ENCODE measurements at places on chromosomes 2 and 18. TPM values are rescaled to one million over a fixed set of nuclear protein-coding genes. Genes with fewer than 3 reads are reported as not detected.

DNA sequence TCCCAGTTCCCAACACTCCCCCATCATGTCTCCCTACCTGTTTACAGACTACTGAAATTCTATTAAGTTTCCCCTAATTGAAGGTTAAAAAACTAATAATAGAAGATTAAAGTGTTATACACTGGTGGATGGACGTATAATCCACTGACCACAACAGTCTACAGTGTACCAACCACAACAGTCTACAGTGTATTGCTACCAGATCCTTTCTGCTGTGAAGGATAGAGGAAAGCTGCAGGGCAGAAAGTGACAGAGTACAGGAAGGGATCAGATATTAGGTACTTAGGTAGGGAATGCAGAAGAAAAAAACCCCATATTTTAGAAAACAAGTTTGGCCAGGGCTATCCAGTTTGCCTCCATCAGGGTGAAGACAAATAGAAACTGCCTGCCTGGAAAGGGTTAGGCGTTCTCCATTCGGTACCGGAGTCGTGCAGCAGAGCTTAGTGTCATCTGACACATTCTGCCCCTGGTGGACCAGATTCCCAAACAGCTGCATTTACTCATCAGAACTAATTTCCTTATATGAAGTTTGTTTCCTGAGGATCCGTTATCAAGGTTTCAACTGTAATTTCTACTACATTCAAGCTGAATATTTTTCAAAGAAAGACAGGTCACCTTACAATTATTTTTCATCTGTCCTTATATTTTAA is 49.9 kb downstream of the KLF7 start:
- H3K27ac ChIP-seq = no peak overlapping the region
- H3K4me1 ChIP-seq = peaks cover under 1% of the 10 kb centered on the region
- no peak for DNase-seq
- peaks cover 30% of the 10 kb centered on the region for H3K36me3 ChIP-seq
- no peak overlapping the region for H3K4me3 ChIP-seq

GRCh38 chr2:27363933-27364332 is 6.2 kb downstream of the EIF2B4 start:
- no peak overlapping the region for H3K4me3 ChIP-seq
- no peaks in the 10 kb centered on the region for H3K27me3 ChIP-seq
- H3K36me3 ChIP-seq = peaks cover 35% of the 10 kb centered on the region
- no peak for DNase-seq

DNA sequence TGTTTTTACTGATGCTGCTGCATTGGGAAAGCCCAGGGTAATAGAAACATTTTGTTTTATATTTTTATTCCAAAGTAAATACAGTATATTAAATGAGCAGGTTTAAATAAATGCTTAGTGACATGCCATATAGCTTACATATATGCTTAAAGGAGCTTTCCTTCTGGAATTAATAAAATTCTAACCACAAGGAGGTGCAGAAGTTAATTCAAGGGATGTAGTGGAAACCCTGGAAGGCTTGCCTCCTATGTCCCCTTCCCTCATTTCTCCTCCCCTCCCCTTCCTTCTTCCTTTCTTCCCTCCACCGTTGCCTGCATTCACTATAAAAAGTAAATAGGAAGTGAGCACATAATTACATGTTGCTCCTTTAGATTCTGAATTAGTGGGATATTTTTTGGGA is 96.3 kb downstream of the UBE2E3 start:
- DNase-seq = no peak
- H3K4me3 ChIP-seq = no peak overlapping the region
- peaks cover 13% of the 10 kb centered on the region for H3K4me1 ChIP-seq

RAB6C gene
- total RNA-seq = 0.14 TPM

DNA sequence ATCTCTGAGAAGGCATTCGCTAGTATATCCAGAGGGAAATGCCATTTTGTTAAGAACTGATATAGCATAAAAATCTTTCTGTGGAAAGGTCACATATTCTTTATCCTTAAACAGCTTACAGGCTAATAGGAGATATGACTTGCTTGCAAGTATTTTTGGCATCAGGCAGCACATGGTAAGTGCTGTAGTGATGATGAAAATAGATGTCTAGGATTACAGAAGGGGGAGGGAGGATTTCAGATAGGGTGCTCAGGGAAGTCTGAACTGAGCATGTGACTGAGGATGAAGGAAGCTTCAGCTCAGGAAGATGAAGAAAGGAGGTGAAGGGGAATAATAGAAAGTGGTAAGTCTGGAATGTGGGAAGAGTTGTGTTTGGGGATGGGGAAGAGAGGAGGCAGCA is 158.5 kb upstream of the NOSTRIN start:
- H3K4me1 ChIP-seq = no peaks in the 10 kb centered on the region
- H3K36me3 ChIP-seq = no peaks in the 10 kb centered on the region
- H3K27me3 ChIP-seq = no peaks in the 10 kb centered on the region
- DNase-seq = peak; percentile 42

GRCh38 chr2:235864733-235865515 is 303.3 kb downstream of the GBX2 start:
- peak; percentile 29 for DNase-seq
- peak overlapping the region; percentile 42 for H3K4me3 ChIP-seq
- no peaks in the 10 kb centered on the region for H3K36me3 ChIP-seq
- no peaks in the 10 kb centered on the region for H3K27me3 ChIP-seq
- no peak overlapping the region for H3K27ac ChIP-seq
